ENCODE measurements at places on chromosomes 6 and 20. TPM values are rescaled to one million over a fixed set of nuclear protein-coding genes. Genes with fewer than 3 reads are reported as not detected.

C6orf47 gene
- total RNA-seq, result 26.2 TPM

ADGRF1 gene
- not detected for total RNA-seq

FOXQ1 gene
- total RNA-seq, result 2.0 TPM

TPMT gene
- 17.5 TPM for total RNA-seq

SIRPB2 gene
- not detected for total RNA-seq

ZNF311 gene
- total RNA-seq, result 3.6 TPM

PRND gene
- not detected for total RNA-seq

DNA sequence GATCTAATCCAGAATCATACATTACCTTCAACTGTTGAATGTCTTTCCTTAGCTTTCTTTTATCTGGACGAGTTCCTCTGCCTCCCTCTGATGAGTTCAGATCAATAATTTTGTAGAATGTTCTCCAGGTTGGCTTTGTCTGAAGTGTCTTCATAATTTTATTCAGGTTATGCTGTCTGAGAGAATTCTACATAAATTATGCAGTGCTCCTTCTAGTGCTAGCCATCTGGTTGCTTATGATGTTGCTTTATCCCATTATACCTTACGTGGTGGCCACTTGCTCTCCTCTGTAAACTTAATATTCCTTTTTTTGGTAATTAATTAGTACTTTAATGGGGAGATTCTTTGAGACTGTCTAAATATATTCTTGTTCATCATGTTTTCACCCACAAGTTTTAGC is 67.7 kb upstream of the PTCHD4 start:
- no peak overlapping the region for H3K27ac ChIP-seq
- no peak overlapping the region for H3K4me3 ChIP-seq
- no peaks in the 10 kb centered on the region for H3K4me1 ChIP-seq
- H3K27me3 ChIP-seq, result no peaks in the 10 kb centered on the region

- H3K27ac ChIP-seq, result no peak overlapping the region
- peaks cover 3% of the 10 kb centered on the region for H3K27me3 ChIP-seq
- no peaks in the 10 kb centered on the region for H3K36me3 ChIP-seq
These were observed 64.9 kb downstream of the YTHDF1 start for GRCh38 chr20:63150911-63151531.

DNA sequence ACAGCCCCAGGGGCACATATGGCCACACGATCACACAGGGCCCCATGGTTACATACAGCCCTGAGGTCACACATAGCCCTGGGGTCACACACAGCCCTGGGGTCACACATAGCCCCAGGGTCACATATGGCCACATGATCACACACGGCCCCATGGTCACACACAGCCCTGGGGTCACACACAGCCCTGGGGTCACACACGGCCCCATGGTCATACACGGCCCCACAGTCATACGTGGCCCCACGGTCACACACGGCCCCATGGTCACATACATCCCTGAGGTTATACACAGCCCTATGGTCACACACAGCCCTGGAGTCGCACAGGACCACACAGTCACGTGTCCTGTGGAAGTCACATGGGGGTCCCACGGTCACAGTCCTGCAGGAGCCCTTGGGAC is 120.1 kb downstream of the AGPAT4 start:
- DNase-seq, result no peak
- H3K4me3 ChIP-seq, result no peak overlapping the region
- H3K36me3 ChIP-seq, result no peaks in the 10 kb centered on the region
- no peak overlapping the region for H3K27ac ChIP-seq

- H3K4me3 ChIP-seq, result no peak overlapping the region
- H3K36me3 ChIP-seq, result peaks cover 1% of the 10 kb centered on the region
- no peaks in the 10 kb centered on the region for H3K27me3 ChIP-seq
- H3K27ac ChIP-seq, result no peak overlapping the region
These were observed 37.6 kb upstream of the SPDEF start for GRCh38 chr6:34593701-34594100.

GRCh38 chr6:93735099-93735498 is 315.7 kb upstream of the EPHA7 start:
- no peaks in the 10 kb centered on the region for H3K36me3 ChIP-seq
- no peak overlapping the region for H3K27ac ChIP-seq
- H3K4me1 ChIP-seq, result no peaks in the 10 kb centered on the region

DNA sequence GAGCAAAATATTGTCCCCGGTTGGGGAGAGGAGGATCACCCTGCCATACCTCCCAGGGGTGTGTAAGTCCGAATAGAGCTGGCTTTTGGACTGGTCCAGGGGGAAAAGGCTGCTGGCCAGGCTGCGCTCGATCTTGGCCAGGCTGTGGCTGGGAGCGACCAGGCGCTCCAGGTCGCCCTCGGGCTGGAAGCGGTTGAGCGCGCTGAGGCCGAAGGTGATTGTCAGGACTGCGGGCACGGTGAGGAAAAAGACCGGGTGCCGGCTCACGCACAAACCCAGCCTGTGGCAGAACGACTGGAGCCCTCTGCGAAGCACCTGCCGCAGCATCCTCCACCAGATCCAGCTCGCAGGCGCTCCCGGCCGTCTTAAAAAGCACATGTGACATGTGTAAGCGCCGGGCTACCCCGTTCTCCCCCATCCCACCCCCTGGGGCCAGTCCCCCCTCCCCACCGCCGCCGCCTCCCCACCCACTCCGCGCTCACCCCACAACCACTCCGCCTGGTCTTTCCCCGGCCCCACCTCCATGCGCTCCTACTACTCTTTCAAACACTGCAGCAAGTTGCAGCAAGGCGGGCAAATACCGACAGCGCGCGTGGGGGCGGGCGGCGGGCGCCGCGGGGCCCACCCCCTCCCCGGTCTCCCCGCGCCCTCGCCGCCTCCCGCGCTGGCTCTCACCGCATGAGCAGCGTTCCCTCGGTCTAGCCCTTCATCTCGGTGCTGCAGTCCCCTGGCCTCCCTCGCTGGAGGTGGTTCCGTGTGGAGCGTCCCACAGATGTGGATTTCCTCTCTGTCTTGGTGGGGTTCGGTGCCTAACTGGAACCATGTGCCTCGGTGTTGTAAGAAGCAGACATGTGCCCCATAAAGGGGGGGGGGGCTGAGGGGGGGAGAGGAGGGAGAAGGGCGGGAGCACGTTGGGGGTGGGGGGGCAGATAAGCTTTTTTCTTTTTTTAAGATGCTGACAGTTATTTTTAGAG is 42.4 kb downstream of the PTCHD4 start:
- H3K36me3 ChIP-seq, result no peaks in the 10 kb centered on the region
- H3K4me1 ChIP-seq, result no peaks in the 10 kb centered on the region
- no peaks in the 10 kb centered on the region for H3K27me3 ChIP-seq
- no peak overlapping the region for H3K27ac ChIP-seq
- H3K4me3 ChIP-seq, result no peak overlapping the region

- DNase-seq, result peak; percentile 65
- no peaks in the 10 kb centered on the region for H3K36me3 ChIP-seq
- no peak overlapping the region for H3K4me3 ChIP-seq
- no peaks in the 10 kb centered on the region for H3K4me1 ChIP-seq
- H3K27ac ChIP-seq, result no peak overlapping the region
These were observed 429.6 kb upstream of the JARID2 start for GRCh38 chr6:14816116-14816859.

DNA sequence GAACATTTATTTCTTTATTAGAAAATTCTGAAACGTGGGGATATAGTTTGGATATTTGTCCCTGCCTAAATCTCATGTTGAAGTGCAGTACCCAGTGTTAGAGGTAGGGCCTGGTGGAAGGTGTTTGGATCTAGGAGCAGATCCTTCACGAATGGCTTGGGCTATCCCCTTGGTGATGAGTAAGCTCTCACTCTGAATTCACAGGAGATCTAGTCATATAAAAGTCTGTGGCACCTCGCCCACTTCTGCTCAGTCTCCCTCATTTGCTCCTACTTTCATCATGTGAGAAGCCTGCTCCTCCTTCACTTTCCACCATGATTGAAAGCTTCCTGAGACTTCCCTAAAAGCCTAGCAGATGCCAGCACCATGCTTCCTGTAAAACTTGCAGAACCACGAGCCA is 96.8 kb upstream of the GJE1 start:
- no peaks in the 10 kb centered on the region for H3K27me3 ChIP-seq
- no peak overlapping the region for H3K27ac ChIP-seq
- H3K4me1 ChIP-seq, result peaks cover 2% of the 10 kb centered on the region
- no peaks in the 10 kb centered on the region for H3K36me3 ChIP-seq
- DNase-seq, result no peak

GRCh38 chr6:163123098-163123497 is 291.4 kb upstream of the QKI start:
- no peaks in the 10 kb centered on the region for H3K4me1 ChIP-seq
- no peaks in the 10 kb centered on the region for H3K36me3 ChIP-seq
- no peak overlapping the region for H3K27ac ChIP-seq
- no peaks in the 10 kb centered on the region for H3K27me3 ChIP-seq
- DNase-seq, result no peak

GRCh38 chr6:105851606-105852005 is 234.5 kb upstream of the PRDM1 start:
- H3K27me3 ChIP-seq, result no peaks in the 10 kb centered on the region
- no peak overlapping the region for H3K4me3 ChIP-seq
- no peaks in the 10 kb centered on the region for H3K36me3 ChIP-seq

All from fibroblast of lung (primary cell).